Activated naive CD4-positive, alpha-beta T cell treated with anti-CD3 and anti-CD28 coated beads, Interleukin-2, amount 50 U/mL, for 72 hours (primary cell): ENCODE measurements at places on chromosomes 5 and 9. TPM values are rescaled to one million over a fixed set of nuclear protein-coding genes. Genes with fewer than 3 reads are reported as not detected.

The CD74 gene
- 249 TPM for total RNA-seq

The RNF183 gene
- total RNA-seq = 0.29 TPM

The PCDHA11 gene
- not detected for total RNA-seq

The FOXD4L4 gene
- not detected for total RNA-seq

The PCDHA10 gene
- total RNA-seq = not detected

The ZER1 gene
- 17.3 TPM for total RNA-seq

The OTP gene
- not detected for total RNA-seq

The ADAMTSL2 gene
- 1.2 TPM for total RNA-seq

The ZNF622 gene
- total RNA-seq = 37.3 TPM

The SPINK14 gene
- not detected for total RNA-seq

The RABGAP1 gene
- 35.6 TPM for total RNA-seq

GRCh38 chr9:134283111-134283515 lies 43.1 kb upstream of the RXRA start:
- no peak for DNase-seq

DNA sequence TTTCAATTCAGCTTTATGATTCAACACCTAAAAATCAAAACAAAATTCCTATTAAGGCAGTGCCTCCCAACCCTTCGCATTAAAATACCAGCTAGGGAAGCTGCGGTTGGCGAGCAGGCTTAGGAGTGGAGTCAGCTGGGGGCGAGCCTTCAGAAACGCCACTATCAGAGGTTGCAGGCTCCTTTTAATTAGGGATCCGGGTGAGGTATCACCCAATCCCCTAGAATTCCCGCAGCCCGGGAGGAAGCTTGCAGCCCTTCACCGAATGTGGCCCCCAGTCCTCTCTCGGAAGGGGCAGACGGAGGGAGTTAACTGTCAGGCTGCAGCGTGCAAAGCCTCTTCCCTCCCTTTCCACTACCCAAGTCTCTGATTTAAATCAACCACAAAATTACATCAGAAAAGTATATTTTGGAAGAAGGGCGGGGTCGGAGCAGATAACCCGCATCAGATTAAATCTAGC lies 1.7 kb downstream of the STC2 start:
- no peak for DNase-seq

- no peak for DNase-seq
These were observed 365.6 kb downstream of the MAN2A1 start for GRCh38 chr5:110055302-110055701.

- DNase-seq = no peak
These were observed 562.3 kb upstream of the C9orf72 start for GRCh38 chr9:28135549-28135948.

- DNase-seq = no peak
These were observed 6.2 kb downstream of the KIF4B start for GRCh38 chr5:155019601-155020226.

DNA sequence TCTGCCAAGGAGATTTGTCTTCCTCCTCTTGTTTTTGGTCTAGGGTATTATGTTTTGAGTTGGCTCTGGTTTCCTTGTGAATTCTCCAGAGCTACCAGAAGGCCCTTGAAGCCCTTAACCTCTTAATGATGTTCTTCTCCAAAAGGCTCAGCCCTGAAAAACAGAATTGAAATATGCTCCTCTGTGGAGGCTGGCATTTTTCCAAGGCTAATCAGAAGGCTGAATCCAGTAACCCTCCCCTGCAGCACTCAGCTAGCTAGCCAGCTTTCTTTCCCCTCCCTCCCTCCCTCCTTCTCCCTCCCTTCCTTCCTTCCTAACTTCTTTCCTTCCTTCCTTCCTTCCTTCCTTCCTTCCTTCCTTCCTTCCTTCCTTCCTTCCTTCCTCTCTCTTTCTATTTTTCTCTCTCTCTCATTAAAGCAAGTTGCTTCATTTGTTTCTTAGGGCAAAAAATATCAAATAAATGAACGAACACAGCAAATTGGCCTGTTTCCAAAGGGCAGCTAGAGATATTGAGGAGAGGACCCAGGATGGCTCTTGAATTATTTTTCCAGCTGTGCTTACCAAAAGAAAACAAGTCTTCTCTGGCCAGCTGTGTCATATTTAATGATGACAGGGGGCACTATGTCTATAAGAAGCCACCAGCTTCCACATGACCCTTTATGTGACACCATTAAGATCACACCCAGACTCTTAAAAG lies 38.7 kb downstream of the JAKMIP2 start:
- no peak for DNase-seq

DNA sequence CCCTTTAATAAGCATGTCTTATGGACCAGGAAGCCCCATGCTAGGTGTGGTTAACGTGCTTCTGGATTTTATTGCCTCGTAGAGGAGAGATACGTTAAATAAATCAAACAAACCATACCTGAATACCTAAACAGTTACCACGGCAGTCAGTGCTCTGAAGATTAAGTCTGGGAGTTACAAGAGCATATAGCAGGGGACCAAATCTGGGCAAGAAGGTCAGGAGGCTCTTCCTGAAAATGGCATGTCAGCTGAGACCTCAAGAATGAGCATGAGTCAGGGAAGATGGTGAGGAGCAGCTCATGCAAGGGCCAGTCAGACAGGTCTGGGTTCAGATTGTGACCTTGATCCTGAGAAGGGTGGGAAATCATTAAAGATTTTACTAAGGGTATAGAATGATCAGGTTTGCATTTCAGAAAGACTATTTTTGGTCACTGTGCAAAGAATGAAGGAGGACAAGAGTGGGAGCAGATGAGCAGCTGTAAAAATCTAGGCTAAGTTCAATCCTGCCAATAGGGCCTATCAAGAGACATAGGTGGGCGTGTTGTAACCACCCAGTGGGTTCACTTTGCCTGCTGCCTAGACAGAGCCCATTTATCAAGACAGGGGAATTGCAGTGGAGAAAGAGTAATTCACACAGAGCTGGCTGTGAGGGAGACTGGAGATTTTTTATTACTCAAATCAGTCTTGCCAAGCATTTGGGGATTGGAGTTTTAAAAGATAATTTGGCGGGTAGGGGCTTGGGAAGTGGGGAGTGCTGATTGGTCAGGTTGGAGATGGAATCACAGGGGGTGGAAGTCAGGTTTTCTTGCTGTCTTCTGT lies 4.8 kb upstream of the ZNF366 start:
- DNase-seq = no peak

GRCh38 chr5:81817980-81818379 lies 67.1 kb upstream of the SSBP2 start:
- no peak for DNase-seq

DNA sequence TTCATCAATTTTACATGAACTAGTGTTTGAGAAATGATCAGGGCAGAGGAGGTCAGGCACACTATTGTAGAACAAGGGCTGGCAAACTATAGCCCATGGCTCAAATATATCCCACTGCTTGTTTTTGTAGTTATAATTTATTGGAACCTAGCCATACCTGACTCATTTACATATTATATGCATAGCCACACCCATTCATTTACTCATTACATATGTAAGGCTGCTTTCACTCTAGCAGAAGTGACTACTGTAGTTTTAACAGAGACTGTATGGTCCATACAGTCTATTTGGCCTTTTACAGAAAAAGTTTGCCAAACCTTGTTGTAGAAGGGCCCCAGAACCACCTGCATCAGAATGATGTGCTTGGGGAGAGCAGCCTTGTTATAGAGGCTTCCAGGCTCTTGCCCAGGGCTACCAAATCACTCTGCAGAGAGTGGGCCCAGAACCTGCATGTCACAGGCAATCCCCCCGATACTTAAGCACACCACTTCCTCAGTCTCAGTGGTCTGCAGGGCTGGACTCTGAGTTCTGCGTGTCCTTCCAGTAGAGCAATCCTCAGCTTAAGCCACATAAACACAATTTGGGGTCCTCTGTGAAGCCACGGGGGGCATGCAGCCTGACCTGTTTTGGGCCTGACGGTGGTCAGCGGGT lies 6.7 kb downstream of the ANKS6 start:
- no peak for DNase-seq

DNA sequence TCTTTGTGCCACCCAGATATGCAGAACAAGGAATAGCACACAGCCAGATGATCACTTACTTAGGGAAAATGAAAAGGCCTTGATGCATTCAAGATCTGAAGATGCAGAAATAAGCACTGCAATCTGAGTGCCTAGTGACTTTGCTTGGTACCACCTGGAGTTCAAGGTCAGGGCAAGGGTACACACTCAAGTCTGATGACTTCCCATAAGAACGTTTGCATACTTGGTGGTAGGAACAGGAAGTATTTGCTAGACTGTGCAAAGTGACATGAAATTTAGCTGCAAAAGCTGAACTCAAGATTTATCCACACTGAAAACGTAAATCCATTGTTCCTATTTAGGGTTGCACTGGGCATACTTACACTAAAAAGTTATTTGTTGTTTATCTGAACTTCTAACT lies 177.1 kb downstream of the PIK3R1 start:
- DNase-seq = no peak

GRCh38 chr5:11289733-11290132 lies 528.7 kb upstream of the DAP start:
- no peak for DNase-seq

DNA sequence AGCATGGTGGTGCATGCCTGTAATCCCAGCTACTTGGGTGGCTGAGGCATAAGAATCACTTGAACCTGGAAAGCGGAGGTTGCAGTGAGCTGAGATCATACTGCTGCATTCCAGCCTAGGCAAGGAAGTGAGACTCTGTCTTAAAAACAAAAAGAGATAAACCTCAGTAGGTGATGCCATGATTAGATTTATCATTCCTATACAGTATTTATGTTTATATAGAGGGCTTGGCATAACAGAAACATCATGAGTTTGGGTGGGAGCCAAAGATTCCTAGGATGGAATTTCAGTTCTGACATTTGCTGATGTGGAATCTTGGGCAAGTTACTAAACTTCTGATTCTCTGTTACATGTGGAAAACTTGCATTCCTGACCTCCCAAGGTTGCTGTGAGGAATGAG lies 22.3 kb downstream of the RFK start:
- no peak for DNase-seq

DNA sequence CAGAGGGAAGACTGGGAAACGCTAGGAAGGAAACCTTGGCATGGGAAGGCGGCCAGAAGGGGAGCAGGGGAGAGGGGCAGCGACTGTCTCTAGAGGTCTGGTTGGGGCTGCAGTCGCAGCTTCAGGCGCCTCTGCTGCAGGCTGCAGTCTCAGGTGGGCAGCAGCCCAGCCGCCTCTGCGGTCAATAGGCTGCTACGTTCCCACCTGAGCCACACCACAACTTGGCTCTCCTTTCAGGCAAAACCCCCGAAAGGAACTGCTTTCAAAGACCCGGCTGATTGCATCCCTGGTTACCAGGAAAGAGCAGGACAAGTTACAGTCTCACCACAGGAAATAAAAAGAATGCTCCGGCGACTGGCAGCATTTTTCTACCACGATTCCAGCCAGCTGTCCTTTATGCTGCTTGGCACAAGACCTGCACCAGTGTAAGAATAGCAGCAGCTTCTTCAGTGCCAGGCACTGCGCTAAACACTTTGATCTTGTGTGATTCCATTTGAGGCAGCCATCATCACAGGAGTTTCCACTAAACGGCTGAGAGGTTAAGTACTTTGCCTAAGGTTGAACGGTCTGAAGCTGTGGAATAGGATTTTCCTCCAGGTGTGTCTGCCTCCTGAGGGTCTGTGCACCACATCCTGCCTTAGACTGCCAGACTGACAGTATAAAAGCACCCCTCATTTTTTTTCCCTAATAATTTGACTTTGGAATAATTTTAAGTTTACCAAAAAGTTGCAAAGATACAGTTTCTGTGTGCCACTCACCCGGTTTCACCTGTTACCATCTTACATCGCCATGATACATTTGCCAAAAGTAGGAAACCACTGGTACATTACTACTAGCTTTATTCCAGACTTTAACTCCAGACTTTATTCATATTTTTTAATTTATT lies 7.5 kb downstream of the RPS14 start:
- no peak for DNase-seq

- DNase-seq = no peak
These were observed 46.5 kb downstream of the SLC25A46 start for GRCh38 chr5:110785356-110785755.

DNA sequence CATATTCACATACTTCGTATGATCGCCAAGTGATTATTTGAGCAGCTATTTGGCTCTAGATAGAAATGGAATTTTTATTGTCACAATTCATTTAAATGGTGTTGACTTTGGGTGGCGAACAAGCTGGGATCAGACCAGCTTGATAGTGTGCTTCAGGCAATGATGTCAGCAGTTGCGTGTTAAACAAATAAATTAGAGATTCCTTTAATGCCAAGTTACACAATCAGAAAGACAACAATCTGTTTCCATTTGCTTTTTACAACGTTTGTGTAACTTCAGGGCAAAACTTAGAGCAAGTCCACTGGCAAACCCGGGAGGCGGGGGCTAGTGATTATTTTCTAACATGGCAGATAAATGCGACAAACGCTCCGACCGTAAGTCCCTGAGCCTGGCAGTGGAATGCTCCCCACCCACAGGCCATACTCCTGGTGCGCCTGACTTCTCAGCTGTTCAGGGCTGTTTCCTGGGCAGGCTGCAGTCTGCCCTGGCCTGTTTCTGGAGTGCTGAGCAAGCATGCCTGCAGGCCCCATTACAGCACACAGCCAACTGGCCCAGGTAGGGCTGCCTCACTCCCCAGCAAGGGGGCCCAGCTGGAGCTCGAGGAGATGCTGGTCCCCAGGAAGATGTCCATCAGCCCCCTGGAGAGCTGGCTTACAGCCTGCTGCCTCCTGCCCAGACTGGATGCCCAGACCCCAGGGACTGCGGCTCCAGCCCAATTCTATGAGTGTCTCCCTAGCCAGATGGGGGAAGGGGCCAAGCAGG lies 88.7 kb downstream of the BASP1 start:
- DNase-seq = no peak

DNA sequence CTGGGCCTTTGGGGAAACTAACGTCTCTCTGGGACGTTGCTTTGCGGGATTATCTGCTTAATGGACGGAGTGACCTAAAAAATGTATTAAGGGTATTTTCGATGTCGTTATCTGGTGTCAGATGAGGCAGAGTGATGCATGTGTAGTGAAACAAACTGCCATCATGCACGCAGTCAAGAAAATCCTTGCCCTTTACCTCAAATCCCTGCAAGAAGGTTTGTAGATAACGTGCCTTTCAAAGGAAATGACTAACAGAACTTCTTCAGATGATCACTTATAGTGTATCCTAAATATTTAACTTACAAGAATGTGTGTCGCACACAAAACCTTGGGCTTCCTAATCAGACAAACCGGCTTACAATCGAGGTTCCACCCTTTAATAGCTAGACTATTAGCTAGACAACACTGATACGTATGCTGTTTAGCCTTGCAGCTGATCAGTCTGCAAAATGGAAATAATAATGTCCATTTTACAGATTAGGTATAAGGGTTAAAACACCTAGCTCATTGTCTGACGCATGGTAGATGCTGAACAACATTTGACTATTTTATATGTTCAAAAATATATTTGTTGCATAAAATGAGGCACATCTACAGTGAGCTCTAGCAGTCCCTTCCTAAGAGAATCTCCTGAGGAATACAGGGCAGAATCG lies 541 bp upstream of the TBCA start:
- DNase-seq = no peak
